ENCODE measurements at places on chromosomes 3 and 15. TPM values are rescaled to one million over a fixed set of nuclear protein-coding genes. Genes with fewer than 3 reads are reported as not detected.

GRCh38 chr3:148280623-148281242 lies 417.0 kb upstream of the AGTR1 start:
- no peaks in the 10 kb centered on the region for H3K27me3 ChIP-seq
- H3K27ac ChIP-seq: no peak overlapping the region
- H3K4me1 ChIP-seq: no peaks in the 10 kb centered on the region

DNA sequence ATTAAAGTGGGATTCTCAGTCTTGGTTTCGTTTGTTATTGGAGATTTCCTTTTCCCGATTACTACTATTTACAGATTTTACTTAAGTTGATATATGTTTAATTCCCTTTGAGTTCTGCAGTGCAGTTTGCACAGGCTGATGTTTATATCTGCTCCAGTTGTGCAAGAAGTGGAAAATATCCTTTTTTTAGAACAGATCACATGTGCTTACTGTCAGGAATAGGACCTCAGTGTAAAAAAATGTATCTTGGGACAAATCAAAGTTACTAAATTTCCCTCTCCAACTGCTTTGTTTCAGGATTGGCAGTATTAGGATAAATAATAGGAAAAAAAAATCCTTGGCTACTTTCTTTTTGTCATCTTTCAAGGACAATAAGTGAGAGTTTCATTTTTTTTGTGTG lies 6.9 kb downstream of the MITF start:
- peaks cover 29% of the 10 kb centered on the region for H3K27me3 ChIP-seq
- H3K27ac ChIP-seq: no peak overlapping the region
- H3K4me3 ChIP-seq: no peak overlapping the region
- no peak for DNase-seq
- peaks cover 9% of the 10 kb centered on the region for H3K4me1 ChIP-seq
- H3K36me3 ChIP-seq: no peaks in the 10 kb centered on the region

- no peaks in the 10 kb centered on the region for H3K27me3 ChIP-seq
- no peak overlapping the region for H3K4me3 ChIP-seq
- no peaks in the 10 kb centered on the region for H3K36me3 ChIP-seq
- DNase-seq: no peak
Measured at GRCh38 chr3:80227216-80227615, 459.4 kb upstream of the ROBO1 start.

GRCh38 chr3:129383292-129383860 lies 45.1 kb downstream of the EFCAB12 start:
- H3K4me3 ChIP-seq: no peak overlapping the region
- DNase-seq: peak; percentile 48
- H3K27ac ChIP-seq: no peak overlapping the region
- no peaks in the 10 kb centered on the region for H3K27me3 ChIP-seq
- peaks cover 3% of the 10 kb centered on the region for H3K36me3 ChIP-seq

GRCh38 chr3:194620196-194620595 lies 13.0 kb downstream of the TMEM44 start:
- H3K27me3 ChIP-seq: no peaks in the 10 kb centered on the region
- no peak for DNase-seq
- no peaks in the 10 kb centered on the region for H3K36me3 ChIP-seq
- no peaks in the 10 kb centered on the region for H3K4me1 ChIP-seq

DNA sequence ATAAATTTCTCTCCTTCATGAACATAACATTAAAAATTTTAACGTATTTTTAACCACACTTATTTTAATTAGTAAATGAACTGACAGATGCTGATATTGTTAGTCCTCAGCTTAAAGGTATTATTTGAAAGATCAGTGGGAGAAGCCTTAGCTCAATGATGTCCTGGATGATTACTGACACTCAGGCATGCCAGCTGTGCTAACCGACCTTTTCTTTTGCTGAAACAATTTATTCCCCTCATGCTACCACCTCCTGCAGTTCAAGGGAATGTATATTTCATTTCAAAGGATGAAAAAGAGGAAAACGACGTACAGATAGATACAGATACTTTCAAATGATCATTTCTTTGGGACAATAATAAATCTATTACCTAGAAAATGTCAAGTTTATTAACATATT lies 620.8 kb downstream of the FGF12 start:
- no peaks in the 10 kb centered on the region for H3K4me1 ChIP-seq
- H3K27me3 ChIP-seq: no peaks in the 10 kb centered on the region
- H3K36me3 ChIP-seq: no peaks in the 10 kb centered on the region
- H3K4me3 ChIP-seq: no peak overlapping the region

GRCh38 chr3:116474032-116474780 lies 28.9 kb upstream of the LSAMP start:
- no peak for DNase-seq
- H3K4me1 ChIP-seq: no peaks in the 10 kb centered on the region
- H3K4me3 ChIP-seq: no peak overlapping the region
- peaks cover 3% of the 10 kb centered on the region for H3K36me3 ChIP-seq
- H3K27ac ChIP-seq: no peak overlapping the region

DNA sequence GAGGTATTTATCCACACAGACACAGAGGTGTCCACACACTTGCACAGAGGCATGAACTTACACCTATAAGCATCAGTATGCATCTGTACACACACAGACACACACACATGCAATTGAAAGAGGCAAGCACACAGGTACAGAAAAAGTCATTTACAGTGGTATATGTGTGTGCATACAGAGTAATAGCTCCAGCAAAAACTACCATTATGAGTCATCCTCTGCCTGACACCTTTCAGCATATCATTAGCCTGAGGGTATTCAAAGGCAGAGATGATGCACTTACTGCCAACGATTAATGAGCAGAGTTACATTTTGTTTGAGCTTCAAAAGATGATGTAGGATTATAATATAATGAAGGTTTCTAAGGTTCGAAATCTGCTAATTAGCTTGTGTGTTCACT lies 100.3 kb upstream of the TPRG1 start:
- peaks cover 10% of the 10 kb centered on the region for H3K4me1 ChIP-seq
- no peak overlapping the region for H3K27ac ChIP-seq
- no peaks in the 10 kb centered on the region for H3K27me3 ChIP-seq
- peak; percentile 21 for DNase-seq

TGM4 gene
- total RNA-seq: not detected

PRKCI gene
- 33.7 TPM for total RNA-seq
